ENCODE measurements at places on chromosomes 4 and X.

DNA sequence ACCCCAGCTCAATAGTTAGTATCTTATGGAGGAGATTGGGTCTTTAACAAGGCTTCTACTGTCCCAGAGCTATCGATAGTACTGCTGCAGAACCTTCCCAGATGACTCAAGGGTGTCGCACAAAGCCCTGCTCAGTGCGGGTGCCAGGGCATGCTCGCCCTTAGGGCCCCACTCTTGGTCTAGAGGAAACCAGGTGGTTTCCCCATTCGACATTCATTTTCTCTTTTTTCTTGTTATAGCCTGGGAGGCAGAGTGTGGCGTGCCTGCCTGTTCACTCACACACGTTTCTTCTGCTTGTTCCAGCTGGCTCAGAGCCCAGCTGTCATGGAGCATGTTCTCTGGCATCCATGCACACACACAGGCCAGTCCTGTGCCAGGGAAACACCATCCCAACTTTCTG, 144.5 kb downstream of the SMIM20 start:
- DNase-seq: no peak

DNA sequence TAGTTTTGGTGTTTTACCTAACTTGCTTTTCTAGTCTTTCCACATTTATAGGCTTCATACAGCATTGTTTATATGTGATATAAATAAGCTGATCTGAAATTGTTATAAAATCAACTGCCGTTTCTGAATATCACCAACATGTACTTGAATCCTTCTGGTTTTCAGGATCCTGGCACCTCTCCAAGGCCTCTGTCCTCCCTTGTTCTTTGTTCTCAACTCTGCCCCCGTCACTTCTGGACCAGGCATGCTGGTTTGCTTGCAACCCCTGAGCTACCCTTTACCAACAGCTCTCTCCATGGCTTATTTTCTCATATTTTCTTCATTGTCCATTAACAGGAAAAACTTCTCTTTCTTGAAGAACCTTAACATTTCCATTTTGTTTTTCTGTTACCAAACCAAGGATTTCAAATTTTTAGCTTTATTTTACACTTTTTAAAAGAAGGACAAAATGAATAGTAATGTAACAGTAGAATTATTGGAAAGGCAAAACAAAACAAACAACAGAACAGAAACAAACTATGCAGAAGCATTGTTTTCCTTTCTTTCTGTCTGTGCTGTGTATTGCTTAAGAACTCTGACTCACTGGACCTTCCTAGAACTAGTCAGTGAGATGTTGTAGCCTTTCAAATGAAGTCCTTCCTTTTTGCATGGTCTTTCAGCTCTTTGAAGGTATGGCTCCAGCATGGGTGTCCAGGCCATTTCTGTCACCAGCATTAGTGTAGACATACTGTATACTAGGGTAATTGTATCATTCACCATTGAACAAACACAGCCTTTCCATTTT, 44.8 kb downstream of the BANK1 start:
- no peak for DNase-seq

DNA sequence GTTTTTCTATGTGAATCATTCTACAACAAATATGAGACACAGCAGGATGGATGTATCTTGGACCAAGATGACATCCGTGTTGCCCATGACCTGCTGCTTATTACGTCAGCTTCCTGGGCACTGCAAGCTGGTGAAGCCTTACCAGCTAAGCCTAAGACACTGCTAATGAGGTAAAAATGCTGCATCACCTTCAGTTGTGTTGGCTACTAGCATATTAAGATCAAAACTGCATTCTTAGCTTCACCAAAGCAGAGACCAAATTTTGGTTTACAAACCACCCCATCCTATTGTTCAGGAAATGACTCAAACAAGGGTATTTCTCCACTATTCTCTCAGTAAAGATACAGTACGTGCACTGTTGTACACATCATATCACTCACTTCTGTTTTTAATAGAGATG, 50.3 kb downstream of the MAML3 start:
- DNase-seq: no peak

- no peak for DNase-seq
These were observed 342.9 kb upstream of the ADGRL3 start for GRCh38 chr4:60857130-60857753.

DNA sequence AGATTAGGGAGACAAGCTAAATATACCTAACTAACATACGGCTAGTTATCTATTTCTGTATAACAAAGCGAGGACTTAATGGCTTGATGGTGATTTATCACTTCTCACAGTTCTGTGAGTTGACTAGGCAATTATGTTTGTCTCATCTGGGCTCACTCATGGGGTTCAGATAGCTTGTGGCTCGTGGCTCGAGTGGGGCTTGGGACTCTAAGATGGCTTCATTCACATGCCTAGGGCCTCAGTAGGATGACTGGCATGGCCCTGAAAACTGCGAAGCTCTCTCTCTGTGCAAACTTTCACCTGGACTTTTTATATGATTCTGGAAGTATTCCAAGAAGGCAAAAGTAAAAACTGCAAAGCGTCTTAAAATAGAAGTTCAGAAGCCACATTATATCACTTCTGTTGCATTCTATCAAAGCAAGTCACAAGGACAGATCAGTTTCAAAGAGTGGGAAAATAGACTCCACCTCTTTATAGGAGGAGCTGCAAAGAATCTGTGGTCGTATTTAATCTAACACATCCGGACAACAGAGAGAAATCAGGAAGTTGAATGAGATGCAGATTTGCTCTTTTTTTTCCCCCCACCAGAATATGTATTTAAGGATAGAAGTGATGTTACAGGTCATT, 491.2 kb downstream of the INPP4B start:
- no peak for DNase-seq

DNA sequence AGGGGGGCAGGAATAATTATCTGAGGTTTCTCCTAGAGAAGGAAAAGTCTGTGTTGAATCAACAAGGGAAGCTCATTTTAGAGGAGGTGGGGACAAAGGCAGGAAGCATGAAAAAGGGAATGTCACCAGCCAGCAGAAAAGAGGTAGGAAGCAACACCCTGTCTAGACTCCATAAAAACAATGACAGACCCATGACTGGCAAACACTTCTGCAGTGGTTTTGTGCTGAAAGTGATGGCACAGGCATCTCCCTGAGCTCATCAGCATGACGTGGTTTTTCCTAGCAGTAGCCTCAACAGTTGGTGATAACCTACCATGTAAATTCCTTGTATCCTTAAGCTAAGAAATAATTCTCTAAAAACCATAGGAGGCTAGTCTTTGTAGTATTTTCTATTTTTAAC, 110.7 kb upstream of the GALNT7 start:
- DNase-seq: no peak

DNA sequence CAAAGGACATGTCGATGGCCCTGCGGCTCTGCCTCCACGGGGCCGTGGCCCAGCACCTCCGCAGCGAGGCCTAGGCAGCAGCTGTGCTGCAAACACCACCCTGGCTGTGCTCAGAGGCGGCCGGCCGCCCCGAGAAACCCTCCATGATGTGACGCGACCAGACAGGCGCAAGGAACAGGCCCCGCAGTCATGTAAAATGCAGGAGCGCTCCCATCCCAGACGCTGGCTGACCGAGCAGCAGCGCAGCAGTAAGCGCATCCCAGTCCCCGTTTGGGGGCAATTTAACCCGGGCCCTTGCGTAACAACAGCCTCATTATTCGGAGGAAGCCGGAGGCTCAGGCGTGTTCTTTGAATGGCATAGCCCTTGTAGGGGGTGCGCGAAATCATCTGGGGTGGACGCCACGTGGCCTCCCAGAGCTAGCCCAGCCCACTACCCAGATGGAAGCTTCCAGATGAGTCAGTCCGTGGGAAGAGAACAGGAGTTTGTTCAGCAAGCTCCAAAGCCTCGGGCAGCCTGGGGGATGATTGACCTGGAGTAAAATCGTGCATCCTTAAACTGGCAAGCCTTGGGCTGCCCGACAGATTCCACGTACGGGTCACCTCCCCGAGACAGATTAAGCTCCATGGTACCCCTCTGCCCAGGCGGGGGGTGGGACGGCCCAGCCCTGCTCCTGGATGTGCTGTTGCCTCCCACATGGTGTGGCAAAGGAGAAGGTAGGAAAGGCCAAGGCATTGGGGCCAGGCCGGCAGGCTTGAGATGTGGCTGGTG, 124.0 kb downstream of the HMX1 start:
- DNase-seq: no peak

DNA sequence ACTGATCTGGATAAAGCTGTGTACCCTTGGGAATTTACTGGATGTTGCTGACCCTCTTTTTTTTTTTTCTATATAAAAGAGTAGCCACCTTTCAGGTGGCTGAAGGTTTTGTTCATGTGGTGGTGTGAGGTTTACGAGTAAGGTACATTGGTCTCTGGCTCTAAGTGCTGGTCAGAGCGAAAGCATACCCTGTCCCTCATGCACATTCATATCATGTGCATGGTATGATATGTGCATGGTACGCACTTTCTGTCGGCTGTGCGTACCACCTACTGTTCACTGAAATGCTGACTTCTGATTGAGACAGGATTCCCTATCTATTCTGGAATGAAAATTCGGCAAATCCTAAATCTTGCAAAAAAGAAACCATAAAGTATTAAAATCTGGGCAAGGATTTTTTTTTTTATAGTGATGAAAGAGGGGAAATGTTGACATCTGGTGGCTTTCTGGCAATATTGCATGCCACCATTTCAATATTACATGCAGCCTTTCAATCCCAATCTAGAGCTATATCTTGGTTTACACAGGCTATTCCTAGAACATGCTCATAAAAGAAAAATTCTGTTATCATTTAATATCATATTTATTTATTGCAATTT, 32.8 kb downstream of the FAM149A start:
- no peak for DNase-seq

DNA sequence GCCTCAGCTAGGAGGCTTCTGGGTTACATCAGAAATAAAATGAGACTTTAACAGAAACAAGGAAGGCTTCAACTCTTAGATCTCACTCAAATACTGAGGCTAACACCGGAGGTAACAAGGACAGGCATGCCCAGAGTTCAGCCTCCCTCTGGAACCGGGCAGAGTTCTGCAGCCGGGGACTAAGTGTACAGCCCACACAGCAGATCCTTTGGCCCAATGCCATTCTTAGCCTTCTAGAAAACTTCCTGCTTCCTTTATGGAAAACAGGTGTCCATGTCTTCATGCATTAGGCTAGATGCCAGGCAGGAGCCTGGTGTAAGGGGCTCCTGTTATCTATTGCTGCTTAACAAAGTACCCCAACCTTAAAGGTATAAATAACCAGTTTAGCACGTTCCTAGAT, 369.7 kb downstream of the BCOR start:
- DNase-seq: no peak

DNA sequence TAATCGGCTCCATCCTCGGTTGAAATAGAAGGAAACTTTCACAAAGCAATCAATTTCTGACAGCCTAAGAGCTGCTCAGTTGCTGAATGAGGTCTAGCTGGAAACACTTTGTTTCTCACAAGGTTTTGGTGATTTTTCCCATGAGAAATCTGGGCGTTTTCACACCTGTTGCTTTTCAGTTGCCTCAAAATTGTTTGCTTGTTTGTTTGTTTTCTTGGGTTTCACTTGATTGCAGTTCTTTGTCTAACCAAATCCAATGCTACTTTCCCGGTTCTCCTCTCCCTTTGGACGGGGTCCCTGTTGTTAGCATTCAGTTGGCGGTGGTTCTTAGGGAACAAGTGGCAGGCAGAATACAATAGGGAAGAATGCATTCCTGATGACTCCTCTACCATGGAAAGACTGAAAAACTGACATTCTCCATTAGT, 135.5 kb downstream of the PALLD start:
- DNase-seq: no peak

- no peak for DNase-seq
These were observed 255.1 kb upstream of the LDB2 start for GRCh38 chr4:17153572-17153971.

- DNase-seq: no peak
These were observed 87.3 kb downstream of the PJA1 start for GRCh38 chrX:69077895-69078455.

DNA sequence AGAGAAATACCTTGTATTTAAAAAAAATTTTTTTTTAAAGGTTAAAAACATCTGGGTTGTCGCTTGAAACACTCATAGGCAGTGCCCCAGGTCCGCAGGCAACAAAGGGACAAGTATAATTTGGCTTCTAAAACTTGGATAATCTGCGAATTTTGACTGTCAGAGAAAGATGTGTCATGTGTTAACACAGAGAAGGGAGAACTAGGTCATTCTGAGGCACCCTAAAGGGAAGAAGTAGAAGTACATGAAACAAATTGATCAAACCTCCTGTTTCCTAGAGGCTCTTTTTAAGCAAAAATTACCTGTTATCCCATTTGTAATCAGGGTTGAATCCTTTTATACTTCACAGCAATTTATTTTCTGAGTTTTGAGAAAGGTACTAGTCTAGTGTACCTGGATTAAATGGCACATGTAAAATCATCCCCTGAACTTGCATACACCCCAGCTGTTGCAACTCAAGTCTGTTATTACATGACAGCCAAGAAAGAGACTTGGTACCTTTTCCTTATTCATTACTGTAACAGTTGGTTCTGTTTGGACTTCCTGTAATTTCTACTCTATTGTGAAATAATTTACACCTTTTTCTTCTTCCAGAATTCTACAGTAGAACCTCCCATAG, 1.7 kb downstream of the SRD5A3 start:
- no peak for DNase-seq

DNA sequence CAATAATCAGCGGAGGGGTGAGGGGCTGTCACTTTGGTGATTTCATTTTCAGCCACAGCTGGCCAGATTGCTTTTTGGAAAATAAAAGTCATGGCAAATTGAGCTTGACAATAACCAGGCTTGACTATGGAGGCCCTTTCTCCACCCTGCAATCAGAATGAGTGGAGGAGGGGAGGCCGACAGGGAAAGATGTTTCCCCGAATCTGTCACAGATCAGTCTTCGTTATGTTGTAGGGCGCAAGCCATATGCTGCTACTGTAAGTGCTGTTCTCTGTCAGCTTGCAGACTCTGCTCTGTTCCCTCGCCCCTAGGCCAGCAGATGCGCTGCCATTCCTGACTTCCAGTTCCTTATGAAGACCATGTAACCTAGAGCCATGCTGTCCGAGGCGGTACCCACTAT, 114.1 kb downstream of the MGST2 start:
- no peak for DNase-seq

DNA sequence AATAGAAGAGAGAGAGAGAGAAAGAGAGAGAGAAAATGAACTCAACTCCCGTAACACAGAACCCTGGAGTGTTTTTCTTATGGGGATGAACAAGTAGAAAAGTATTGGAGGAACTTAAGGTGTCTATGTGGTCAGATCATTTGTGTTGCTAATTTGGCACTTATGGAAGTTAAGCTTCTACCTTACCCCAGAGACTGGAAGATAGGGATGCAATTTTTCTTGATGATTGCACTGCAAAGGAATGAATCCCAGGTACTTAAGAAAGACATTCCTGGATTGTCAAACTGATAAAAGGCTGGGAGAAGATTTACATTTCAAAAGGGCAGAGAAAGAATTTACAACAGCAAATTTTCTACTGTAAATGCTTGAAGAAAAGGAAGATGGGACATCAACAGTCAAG, 57.2 kb downstream of the MAP9 start:
- no peak for DNase-seq

GRCh38 chr4:7828011-7828720, 111.5 kb downstream of the AFAP1 start:
- DNase-seq: no peak
